T1000 (cell line): ENCODE measurements at places on chromosomes 7 and 10.

DNA sequence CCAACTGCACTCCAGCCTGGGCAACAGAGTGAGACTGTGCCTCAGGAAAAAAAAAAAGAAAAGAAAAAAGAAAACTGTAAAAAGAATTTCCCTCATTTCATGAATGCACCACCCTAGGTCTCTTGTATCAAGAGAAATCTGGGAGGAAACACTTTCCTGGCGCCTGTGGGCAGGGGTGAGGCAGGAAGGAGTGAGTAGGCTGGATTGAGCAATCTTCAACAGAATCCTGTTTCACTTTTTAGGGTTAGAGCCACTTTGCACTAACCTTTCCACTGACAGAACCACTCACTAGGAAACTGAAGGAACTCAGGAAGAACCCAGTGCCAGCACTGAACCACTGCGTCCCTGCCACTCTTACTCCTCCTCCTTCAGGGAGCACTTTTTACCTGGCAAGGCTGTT, 282.1 kb downstream of the CCDC3 start:
- peak; percentile 95 for DNase-seq

- no peak for DNase-seq
Measured at GRCh38 chr10:83666762-83667161, 472.5 kb upstream of the GHITM start.

GRCh38 chr10:12844811-12845483, 156.6 kb downstream of the CCDC3 start:
- no peak for DNase-seq

GRCh38 chr7:25375805-25376600, 147.7 kb upstream of the NPVF start:
- DNase-seq = no peak

DNA sequence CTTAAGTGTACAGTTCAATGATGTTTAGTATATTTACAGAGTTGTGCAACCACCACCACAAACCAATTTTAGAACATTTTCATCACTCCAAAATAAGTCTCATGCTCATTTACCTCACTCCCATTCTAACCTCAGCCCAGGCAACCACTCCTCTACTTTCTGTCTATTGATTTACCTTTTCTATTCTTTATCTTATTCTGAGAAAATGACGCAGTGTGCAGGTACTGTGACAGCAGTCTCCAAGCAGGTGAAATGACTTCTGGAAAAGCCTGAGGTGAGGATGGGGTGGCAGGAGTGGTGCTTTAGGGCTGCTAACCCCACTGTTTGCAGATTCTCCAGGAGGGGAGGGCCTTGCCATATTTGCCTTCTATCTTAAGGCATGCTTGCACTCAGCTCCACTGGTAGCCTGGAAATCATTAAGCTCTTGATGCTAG, 39.5 kb downstream of the GARS1 start:
- no peak for DNase-seq

- no peak for DNase-seq
Measured at GRCh38 chr10:80976658-80977057, 439.0 kb downstream of the SH2D4B start.

GRCh38 chr7:138610671-138611170, 90.4 kb downstream of the SVOPL start:
- no peak for DNase-seq

DNA sequence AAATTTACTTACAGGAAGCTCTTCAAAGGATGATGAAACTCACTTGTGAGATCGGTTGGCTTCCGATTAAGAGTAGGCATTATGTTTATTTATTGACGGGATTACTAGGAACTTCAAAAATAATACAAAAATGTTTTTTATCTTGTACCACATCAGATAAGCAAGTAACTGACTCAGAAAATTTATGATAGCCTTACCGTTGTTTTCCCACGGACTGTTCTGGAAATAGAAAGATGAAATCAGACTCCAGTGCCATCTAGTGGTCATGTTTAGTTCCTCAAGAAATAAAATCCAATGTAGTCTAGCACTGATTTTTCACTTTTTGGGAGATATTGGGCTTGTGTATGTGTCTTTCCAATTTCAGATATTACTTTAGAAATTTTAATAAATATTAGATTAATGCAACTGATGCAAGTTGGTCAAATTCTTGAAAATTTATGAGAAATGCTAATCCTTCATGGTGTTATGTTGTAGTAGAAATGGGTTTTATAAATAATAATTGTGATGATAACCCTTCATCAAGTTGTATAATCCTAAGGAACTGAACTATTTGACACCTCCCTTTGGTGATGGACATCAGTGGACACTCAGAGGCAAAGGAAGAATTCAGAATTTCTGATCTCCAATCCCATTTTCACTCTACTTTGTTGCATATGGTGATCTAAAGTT, 168.8 kb downstream of the TMEM26 start:
- DNase-seq = no peak

DNA sequence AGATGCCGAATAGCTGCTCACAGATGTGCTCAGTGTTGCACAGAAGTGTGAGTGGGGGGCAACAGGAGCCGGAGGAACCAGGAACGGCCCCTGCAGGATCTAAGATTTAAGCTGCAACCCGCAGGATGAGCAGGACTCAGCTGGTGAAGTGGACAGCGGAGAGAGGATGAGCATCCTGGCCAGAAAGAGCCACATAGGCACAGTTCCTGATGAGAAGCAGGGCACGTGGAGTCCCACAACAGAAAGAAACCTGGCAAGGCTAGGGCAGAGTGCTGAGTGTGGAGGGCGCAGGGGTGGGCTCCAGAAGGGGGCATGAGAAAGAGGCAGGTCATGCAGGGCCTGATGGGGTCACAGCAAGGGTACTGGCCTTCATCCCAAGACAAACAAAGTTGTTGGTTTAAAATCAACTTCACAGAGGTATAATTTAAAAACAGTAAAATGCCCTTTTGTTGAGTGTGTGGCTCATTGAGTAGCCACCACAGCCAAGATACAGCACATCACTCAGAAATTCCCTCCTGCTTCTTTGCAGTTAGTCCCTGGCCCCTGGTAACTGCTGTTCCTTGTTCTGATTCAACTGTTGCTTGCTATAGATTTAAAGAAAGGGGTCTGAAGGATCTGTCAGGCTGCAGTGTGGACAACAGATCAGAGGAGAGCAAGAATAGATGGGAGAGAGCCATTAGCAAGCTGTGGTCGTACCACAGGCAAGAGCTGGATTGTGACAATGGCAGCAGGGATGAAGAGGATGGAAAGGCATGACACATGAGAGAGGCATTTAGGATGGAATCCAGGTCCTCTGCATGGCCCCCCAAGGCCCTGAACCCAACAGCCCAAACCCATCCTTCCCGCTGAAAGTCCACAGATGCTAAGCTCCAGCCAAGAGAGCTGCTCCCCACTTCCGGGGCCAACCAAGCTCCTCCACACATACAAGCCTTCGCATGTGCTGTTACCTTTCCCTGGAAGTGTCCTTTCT, 53.1 kb upstream of the OSBPL3 start:
- no peak for DNase-seq
